ENCODE measurements at places on chromosomes 5 and 9.

GRCh38 chr5:170178814-170179213, 54.0 kb upstream of the C5orf58 start:
- no peak for DNase-seq

- DNase-seq, result no peak
Measured at GRCh38 chr5:38284384-38284783, 26.0 kb downstream of the EGFLAM start.

DNA sequence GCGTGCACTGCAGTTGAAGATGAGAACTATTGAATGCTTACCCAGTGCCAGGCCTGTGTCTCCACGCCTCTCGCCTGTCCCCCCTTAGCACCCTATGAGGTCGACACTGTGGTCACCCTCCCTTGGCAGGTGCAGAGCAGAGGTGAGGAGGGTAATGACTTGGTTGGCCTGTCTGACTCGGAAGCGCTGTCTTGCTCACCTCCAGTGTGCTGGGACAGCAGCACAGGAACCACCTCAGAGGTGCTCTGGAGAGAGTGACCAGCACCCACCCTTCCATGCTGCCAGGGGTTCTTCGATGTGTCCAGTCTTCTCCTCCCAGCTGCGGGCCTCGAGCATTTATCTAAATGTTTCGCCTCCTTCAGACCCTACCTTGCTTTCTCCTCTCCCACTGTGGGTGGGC, 178.3 kb upstream of the IRX2 start:
- no peak for DNase-seq

GRCh38 chr5:52041842-52042241, 658.6 kb downstream of the ISL1 start:
- no peak for DNase-seq

DNA sequence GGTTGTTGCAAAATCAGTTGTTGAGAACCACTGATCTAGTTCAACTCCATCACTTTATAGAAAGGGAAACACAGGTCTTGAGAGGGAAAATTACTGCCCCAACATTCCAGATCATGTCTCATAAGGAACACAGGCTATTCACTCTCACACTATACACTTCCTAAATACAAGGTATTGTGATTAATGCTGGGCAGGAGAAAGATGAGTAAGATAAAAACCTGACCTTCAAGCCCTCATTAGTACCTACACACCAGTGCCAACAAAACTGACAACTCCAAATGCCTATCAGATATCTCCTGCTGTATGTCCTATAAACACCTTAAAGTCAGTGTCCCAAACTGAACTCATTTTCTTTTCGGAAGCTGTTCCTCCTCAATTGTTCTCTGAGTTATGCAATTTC, 8.2 kb downstream of the GNE start:
- DNase-seq, result no peak

DNA sequence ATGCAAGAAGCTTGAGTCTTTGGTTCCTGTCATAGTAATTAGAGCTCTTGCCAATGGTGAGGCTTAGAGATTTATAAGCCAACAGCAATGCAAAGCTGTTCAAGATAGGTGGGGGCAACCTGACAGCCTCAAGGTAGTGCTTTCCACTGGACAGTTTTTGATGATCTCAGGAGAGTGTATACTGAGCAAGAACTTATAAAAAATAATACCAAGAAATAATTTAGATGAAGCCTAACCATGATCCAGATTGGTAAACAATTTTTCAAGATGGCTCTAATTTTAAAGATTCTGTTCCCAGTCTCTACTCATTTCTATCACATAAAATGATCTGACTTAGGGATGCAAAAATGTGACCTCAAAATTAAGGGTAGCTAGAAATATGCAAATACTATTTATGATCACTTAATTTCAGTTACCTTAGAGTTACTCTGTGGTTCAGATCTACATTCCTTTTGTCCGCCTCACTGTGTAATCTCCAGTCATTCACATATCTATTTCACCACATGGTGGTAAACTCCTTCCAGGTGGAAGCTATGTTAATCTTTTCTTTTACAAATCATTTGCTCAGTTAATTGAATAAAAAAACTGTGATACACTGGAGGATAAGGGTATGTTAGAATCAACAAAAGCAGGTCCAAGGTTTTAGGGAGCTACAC, 1228.0 kb upstream of the C9orf72 start:
- DNase-seq, result no peak

GRCh38 chr5:170606941-170607340, 103.1 kb downstream of the KCNIP1 start:
- no peak for DNase-seq

- DNase-seq, result no peak
Measured at GRCh38 chr5:16737209-16737608, 120.4 kb upstream of the RETREG1 start.

DNA sequence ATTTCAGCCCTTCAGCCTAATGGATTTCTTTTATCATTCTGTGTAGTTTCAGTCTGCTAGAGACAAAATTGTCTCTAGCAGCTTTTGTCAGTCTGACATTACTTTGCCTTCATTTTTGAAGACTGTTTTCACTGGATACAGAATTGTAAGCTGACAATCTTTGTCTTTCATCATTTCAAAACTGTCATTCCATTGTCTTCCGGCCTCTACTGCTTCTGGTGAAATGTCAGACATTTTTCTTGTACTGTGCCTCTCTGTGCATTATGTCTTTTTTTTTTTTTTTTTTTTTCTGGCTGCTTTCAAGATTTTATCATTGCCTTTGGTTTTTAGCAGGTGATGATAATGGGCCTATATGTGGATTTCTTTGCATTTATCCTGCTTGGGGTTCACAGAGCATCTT, 51.3 kb upstream of the ZNF169 start:
- no peak for DNase-seq

DNA sequence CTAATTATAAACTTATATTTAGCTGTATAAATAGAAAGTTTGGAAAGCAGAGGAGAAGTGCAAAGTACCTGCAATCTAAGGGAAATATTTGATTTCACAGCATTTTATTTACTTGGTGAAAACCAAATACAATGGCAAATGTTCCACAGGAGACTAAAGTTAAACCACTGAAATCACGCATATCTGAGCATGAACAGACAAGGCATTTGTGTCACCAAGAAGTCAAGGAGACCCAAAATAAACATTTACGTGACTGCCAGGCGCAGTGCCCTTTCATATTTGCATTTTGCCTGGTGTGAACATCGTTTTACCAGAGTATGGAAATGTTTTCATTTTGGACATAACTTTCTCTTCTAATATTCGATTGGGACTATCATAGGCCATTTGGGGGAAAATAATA, 20.6 kb downstream of the UGCG start:
- no peak for DNase-seq

GRCh38 chr5:135642934-135643333, 64.1 kb upstream of the CXCL14 start:
- DNase-seq, result no peak

- DNase-seq, result no peak
Measured at GRCh38 chr9:78213712-78214111, 22.2 kb upstream of the CEP78 start.

DNA sequence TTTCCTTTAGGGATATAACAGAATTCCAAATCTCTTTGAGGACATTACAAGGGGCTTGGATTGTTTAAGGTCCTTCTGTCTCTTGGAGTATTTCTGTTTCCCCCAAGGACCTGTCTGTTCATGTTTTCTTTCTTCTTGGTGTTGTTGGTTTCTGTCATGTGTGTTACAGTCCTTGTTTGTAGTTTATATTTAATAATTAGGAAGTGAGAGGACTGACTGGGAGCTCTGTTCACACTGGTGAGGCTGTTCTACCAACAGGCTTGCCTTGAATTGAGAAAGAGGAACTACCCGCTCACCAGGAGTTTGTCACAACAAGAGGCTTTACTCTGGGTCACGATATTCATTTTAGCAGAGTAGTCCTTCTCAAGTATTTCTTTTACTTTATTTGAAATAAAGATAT, 119.2 kb upstream of the SV2C start:
- DNase-seq, result no peak

GRCh38 chr5:132103332-132103951, 29.9 kb downstream of the CSF2 start:
- DNase-seq, result peak; percentile 64

GRCh38 chr5:106080535-106080934, 1590.2 kb downstream of the EFNA5 start:
- no peak for DNase-seq

GRCh38 chr5:160347448-160347847, 23.0 kb downstream of the C1QTNF2 start:
- no peak for DNase-seq

DNA sequence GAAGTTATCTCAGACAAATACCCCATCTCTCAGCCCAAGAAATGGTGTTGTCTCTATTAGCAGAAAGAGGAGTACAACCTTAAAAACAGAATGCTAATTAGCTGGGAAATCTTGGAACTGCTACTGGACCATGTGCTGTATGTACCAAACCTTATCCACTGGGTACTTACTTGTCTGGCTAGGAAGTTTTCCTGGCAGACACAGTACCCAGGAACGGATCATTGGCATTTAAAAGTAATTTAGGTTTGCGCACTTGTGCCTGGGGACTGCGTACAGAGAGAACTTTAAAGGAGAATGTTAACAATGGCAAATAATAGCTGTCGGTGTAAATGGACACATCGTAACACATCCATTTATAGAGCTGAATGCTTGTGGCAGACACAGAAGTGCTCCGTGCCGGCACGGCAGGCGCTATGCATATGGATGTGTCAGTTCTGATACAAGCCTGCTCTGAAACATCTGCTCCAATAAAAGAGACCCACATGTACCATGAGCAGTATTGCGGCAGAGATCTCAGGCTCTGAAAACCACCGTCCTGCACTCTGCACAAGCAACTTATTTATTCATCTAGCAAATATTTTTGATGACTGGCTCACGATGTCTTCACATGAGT, 290.6 kb upstream of the PANK3 start:
- DNase-seq, result no peak

- no peak for DNase-seq
Measured at GRCh38 chr9:128150594-128151308, 1.5 kb downstream of the LCN2 start.

GRCh38 chr9:127491516-127491915, 40.2 kb downstream of the LRSAM1 start:
- no peak for DNase-seq

- DNase-seq, result no peak
Measured at GRCh38 chr5:122368510-122369251, 56.6 kb downstream of the SNCAIP start.

All from T-helper 17 cell (primary cell).